ENCODE measurements at places on chromosomes 7 and 10.
A peak's percentile ranks its signal among the peaks of the same experiment; 100 is the strongest.

GRCh38 chr10:15344876-15345285 lies 26.2 kb downstream of the FAM171A1 start:
- DNase-seq = no peak

DNA sequence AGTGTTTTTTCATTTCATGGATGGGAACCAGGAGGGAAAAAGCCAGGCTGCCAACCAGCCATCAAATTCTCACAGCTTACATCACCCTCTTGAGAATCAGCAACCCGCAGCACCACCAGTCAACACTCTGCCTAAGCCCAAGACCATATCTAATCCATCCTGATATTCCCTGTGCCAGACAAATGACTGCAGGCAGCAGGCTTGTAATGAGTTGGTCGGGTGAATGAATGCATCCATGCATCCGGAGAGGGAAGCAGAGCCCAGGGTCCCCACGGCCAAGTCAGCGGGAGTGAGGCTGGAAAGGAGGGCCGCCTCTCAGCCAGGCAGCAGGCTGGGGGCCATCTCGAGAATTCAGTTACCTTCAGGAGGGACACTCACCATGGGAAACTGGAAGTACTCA lies 46.9 kb downstream of the SLIT1 start:
- DNase-seq = no peak

GRCh38 chr7:28658381-28658780 lies 246.1 kb downstream of the CREB5 start:
- no peak for DNase-seq

GRCh38 chr10:111705021-111705420 lies 478.5 kb downstream of the GPAM start:
- no peak for DNase-seq

DNA sequence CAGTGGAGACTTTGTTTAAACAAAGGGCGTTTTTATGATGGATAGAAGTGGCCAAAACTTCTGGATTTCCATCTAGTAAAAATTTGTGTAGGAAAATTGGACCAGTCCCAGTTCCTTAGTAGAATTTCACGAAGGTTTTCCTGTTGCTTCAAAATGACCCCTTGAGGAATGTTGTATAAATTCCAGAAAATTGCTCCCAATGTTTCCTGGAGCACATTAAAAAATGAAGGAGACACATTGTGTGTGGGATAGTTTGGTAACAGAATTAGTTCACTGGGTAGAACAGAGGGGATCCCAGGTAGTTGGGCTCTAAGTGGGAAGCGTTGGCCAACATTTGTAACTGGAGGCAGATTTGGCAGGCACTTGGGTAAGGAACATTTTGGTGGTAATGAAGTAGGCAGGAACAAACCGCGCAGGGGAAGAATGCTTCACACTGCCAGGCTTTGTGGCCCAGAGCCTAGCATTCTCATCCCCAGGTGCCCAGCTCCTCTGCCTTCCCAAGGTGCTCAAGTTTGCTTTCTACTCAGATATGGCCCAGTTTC lies 758.6 kb downstream of the AUTS2 start:
- no peak for DNase-seq

DNA sequence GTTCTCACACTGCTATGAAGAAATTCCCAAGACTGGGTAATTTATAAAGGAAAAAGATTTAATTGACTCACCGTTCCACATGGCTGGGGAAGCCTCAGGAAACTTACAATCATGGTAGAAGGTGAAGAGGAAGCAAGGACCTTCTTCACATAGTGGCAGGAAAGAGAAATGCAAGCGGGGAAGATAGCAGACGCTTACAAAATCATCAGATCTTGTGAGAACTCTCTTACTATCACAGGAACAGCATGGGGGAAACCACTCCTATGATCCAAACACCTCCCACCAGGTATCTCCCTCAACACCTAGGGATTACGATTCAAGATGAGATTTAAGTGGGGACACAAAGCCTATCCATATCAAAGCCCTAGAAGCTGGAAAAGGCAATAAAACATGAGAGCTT lies 130.8 kb downstream of the MDFIC start:
- no peak for DNase-seq

DNA sequence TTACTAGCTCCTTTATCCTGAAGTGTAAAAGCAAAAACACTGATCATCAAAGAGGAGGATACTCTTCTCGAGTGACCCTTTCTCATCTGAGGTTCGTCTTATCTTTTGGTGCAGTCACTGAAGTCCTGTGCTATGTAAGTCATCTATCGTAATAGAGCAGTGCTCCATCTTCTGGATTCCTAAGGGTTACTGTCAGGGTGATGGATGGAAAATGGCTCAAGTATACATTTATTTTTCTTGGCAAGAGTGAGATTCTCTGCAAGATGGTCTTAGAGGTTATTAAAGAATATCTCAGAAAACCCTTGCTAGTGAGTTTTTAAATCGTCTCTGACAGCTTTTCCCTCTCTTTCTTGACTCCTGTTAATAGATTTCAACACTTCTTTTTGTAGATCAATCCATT lies 12.4 kb downstream of the PRKG1 start:
- peak; percentile 66 for DNase-seq

DNA sequence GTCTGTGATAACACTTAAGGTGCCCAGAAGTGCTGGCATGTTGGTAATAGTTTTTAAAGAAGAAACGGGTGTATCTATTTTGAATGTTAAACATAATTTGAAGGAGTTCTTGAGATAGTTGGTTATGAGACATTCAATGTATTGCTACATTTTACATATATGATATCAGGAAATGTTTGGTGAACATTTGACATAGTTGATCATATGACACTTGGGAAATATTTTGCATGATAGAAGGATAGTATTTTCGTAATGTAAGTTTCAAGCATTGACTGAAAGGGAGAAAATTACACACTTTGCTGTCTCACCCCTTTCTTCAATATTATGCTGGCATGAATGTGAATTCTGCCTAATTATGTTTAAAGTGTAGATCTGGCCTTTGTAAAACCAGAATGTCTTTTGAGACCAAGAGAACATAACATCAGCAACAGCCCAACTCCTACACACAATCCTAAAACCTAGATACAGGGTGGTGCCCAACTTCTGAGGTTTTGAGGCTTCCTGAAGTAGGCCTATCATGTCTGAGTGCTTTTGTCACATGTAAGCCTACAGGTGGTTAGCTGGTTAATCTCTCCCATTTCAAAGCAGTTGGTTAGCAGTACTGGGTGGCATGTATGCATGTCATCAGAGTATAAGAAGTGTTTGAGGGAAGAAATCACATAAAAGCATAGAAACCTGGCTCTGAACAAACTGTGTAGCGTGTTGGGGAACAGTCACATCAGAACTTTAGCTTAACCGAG lies 2.1 kb downstream of the ADD3 start:
- DNase-seq = no peak
